ENCODE measurements at places on chromosomes 1 and 21. TPM values are rescaled to one million over a fixed set of nuclear protein-coding genes. Genes with fewer than 3 reads are reported as not detected.

Gene PEX14
- 25.7 TPM for total RNA-seq

GRCh38 chr1:17768651-17769241 is 13.6 kb downstream of the ACTL8 start:
- no peaks in the 10 kb centered on the region for H3K4me1 ChIP-seq
- peaks cover 6% of the 10 kb centered on the region for H3K27me3 ChIP-seq
- no peaks in the 10 kb centered on the region for H3K36me3 ChIP-seq
- H3K27ac ChIP-seq, result no peak overlapping the region
- H3K4me3 ChIP-seq, result no peak overlapping the region

DNA sequence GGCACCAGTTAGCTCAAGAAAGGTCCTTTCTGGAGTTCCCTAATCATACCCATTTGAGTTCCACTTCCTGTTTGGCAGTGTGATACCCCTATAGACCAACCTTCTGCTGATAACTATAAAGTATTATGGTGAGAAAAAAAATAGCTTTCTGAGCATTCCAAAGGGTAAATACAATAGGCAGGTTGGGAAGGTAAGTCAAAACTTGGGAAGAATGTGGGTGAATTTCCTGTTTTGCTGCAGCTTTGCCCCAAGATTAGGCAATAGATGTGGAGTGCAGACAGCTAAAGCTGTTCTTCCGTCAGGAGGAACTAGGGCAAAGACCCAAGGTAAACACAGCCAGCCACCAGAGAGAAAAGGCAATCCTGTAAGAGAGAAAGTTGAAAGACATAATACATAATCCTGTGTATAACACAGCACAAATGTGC is 49.9 kb upstream of the GUCA2A start:
- H3K27ac ChIP-seq, result peak overlapping the region; percentile 17
- peaks cover 10% of the 10 kb centered on the region for H3K36me3 ChIP-seq
- H3K27me3 ChIP-seq, result no peaks in the 10 kb centered on the region
- no peak overlapping the region for H3K4me3 ChIP-seq

DNA sequence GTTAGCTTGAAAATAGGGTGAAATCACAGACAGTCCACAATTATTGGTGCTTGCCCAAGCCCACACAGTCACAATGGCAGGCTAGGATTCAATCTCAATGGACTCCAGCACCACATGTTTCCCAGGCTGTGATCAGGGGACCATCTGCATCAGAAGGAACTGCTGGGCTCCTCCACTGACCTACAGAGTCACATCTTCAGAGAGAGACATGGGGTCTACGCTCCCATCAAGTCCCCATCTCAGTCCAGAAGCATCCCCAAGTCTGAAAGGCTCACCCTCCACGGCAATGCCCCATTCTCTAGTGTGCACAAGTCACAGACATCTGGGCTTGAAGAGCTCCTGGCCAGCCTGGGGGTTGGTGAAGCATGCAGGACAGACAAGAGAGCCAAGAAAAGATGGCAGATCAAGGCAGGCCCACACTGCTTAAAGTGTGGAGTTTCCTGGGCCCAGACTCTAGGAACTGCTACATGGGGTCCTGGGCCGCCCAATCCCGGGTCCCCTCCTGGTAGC is 262.5 kb downstream of the NPHP4 start:
- H3K4me1 ChIP-seq, result no peaks in the 10 kb centered on the region
- no peaks in the 10 kb centered on the region for H3K27me3 ChIP-seq

Gene OR2T1
- total RNA-seq, result not detected

Gene CIART
- total RNA-seq, result 2.4 TPM

Gene HFM1
- not detected for total RNA-seq

DNA sequence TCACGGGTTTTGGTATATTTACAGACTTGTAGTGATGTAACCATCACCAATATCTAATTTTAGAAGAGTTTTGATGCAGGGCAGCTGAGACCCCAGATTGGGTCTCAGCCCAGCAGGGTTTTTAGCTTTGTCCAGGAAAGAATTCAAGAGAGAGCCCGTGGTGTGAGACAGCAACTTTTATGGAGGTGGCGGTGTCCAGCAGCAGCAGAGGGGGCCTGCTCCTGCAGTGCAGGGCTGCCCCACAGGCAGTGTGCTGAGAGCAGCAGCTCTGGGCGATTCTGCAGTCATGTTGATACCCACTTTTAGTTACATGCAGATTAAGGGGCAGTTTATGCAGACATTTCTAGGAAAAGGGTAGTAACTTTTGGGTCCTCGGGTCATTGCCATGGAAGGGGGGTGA is 1.8 kb upstream of the EPHX1 start:
- peaks cover 11% of the 10 kb centered on the region for H3K4me1 ChIP-seq
- H3K27ac ChIP-seq, result no peak overlapping the region
- no peak overlapping the region for H3K4me3 ChIP-seq
- no peaks in the 10 kb centered on the region for H3K27me3 ChIP-seq
- no peaks in the 10 kb centered on the region for H3K36me3 ChIP-seq

DNA sequence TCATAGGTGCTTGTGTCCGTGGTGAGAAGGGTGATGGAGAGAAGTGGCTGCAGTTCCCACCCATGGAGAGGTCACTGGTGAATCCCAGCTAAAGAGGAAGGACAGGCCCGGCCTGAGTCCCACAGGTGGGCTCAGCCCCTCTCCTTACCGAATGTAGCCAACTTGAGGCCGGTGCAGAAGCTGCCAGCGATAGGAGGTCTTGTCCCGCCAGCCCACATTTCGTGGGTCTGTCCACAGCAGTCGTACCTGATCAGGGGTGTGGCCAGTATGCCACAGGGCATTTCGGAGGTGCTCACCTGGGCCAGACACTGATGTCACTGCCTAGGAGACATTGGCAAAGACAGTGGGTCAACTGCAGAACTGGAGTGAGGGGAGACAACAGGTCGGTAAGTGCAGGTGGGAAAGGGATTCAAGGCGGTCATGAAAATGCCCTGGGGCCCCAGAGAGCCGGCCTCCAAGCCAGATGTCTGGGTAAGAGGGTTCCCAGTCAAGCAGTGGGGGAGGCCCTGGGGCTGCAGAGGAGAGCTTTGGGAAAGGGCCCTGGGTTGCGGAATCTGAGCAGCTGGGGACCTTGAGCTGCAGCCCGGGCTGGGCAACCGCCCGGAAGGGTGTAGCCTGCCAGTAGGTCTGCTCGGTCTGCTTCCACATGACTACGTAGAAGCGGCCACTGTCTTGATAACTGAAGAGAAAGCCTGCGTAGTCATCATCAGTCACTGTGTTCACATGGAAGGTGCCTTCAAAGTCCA is 10.6 kb downstream of the THBS3 start:
- H3K4me3 ChIP-seq, result no peak overlapping the region
- peaks cover 3% of the 10 kb centered on the region for H3K36me3 ChIP-seq
- no peak overlapping the region for H3K27ac ChIP-seq
- H3K27me3 ChIP-seq, result no peaks in the 10 kb centered on the region
- peaks cover 30% of the 10 kb centered on the region for H3K4me1 ChIP-seq

GRCh38 chr1:37954316-37954971 is 7.6 kb upstream of the INPP5B start:
- H3K27me3 ChIP-seq, result no peaks in the 10 kb centered on the region
- DNase-seq, result no peak
- H3K36me3 ChIP-seq, result peaks cover 2% of the 10 kb centered on the region
- H3K4me3 ChIP-seq, result no peak overlapping the region
- H3K27ac ChIP-seq, result no peak overlapping the region
